ENCODE measurements at places on chromosomes 12 and 14. TPM values are rescaled to one million over a fixed set of nuclear protein-coding genes. Genes with fewer than 3 reads are reported as not detected.

Gene IRF9
- 43.0 TPM for total RNA-seq

Gene A2M
- 2.9 TPM for total RNA-seq

- DNase-seq, result no peak
Observed at GRCh38 chr12:120085920-120086645, 30.5 kb downstream of the RAB35 start.

GRCh38 chr12:5442251-5443006 lies 10.5 kb downstream of the NTF3 start:
- DNase-seq, result peak; percentile 43

GRCh38 chr12:53710091-53710490 lies 17.2 kb downstream of the CALCOCO1 start:
- no peak for DNase-seq

Measured in mammary epithelial cell (primary cell).